Breast epithelium (tissue), 4 donors: ENCODE measurements at places on chromosomes 6 and 20. TPM values are rescaled to one million over a fixed set of nuclear protein-coding genes. Genes with fewer than 3 reads are reported as not detected.
A peak's percentile ranks its signal among the peaks of the same experiment; 100 is the strongest.

GNAS gene
- total RNA-seq = 570 TPM

GRCh38 chr20:12262747-12263146 lies 345.1 kb downstream of the BTBD3 start:
- no peaks in the 10 kb centered on the region for H3K36me3 ChIP-seq
- no peak overlapping the region for H3K4me3 ChIP-seq
- no peaks in the 10 kb centered on the region for H3K4me1 ChIP-seq
- H3K27me3 ChIP-seq = no peaks in the 10 kb centered on the region
- H3K27ac ChIP-seq = no peak overlapping the region
- no peak for DNase-seq

GSTA1 gene
- not detected for total RNA-seq

GRCh38 chr6:105587349-105588122 lies 184.7 kb upstream of the PREP start:
- H3K27ac ChIP-seq = no peak overlapping the region
- no peak overlapping the region for H3K4me3 ChIP-seq
- no peak for DNase-seq
- no peaks in the 10 kb centered on the region for H3K4me1 ChIP-seq
- no peaks in the 10 kb centered on the region for H3K27me3 ChIP-seq
- no peaks in the 10 kb centered on the region for H3K36me3 ChIP-seq

- H3K36me3 ChIP-seq = no peaks in the 10 kb centered on the region
- peak overlapping the region; percentile 91 for H3K27ac ChIP-seq
- no peak for DNase-seq
- no peaks in the 10 kb centered on the region for H3K27me3 ChIP-seq
Observed at GRCh38 chr20:50305636-50306477, 115.2 kb downstream of the CEBPB start.
